ENCODE measurements at places on chromosomes 5 and 9.

DNA sequence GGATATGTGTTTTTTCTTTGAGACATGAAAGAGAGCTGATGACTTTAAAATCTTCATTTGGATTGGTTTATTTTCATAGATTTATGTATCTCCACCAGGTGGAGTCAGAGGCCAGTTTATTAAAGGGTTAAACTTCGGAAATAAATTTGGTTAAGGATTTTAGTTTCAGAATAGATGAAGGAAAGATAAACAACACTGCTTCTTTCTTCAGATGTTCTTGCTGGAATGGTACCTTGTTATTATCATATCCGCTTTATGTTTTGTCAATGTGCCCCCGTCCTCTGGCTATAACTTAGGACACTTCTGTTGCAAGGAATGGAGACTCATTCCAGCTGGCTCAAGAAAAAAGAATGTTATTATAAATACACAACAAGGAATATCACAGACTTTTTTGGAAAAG lies 81.2 kb downstream of the ALDH1A1 start:
- DNase-seq, result no peak

DNA sequence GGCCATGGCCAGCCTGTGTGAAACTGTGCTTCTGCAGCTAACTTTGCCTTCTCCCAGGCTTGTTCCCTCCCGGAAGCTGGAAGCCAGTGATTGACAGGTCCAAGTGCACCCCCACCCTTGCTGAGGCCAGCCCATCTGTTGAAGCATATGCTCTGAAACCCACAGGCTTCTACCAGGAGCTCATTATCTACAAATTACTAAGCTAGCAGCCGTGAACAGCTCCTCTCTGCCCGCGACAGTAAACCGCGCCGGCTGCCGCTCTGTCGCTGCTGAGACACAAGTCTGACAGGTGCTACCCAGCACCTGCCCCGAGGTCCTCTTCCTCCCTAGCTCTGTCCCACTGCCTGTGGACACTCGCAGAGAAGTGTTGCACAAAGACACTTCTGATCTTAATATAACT lies 490.9 kb downstream of the GADD45G start:
- no peak for DNase-seq

DNA sequence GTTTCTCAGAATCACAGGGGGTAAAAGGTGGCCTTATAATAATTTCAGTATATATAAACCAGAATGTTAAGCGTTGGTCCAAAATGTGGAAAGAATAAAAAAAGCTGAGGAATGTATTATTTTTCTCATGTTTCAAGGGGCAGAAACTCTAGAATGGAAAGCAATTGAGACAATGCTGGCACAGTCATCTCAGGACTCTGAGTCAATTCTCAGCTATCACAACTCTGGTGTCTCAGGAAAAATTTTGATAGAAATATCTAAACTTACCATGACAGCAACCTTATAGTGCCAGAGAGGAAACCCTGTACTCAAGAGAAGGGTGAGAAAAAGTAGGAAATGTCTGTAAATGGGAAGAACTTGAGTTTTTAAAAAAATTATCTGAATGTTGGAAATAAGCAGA lies 1189.4 kb upstream of the NUDT12 start:
- DNase-seq, result no peak

GRCh38 chr9:105608721-105609598 lies 51.0 kb downstream of the FKTN start:
- DNase-seq, result no peak

GRCh38 chr9:26802921-26803320 lies 89.7 kb downstream of the CAAP1 start:
- DNase-seq, result no peak

DNA sequence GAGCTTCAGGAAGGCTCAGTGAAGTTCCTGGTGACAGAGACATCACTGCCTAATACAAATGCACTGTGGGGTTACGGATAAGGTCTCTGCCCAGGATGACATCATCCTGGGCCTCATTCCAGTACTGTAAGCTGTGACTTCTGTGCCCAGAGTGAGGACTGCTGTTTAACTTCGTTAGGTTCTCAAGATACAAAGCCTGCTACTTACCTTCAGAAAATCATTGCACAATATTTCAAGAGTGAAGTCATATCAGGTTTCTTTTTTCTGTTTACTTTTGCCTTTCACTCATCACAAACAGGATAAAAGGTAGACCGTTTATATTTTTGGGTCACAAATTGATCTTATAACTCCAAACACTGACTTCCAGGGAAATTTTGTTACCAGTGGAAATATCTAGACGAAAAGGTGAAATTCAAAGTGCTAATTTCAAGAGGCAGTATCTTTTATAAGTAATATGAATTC lies 241.2 kb downstream of the PIK3R1 start:
- no peak for DNase-seq

GRCh38 chr5:126965487-126965886 lies 64.9 kb downstream of the MARCHF3 start:
- no peak for DNase-seq

- DNase-seq, result no peak
Measured at GRCh38 chr5:11897781-11898180, 6.5 kb downstream of the CTNND2 start.

DNA sequence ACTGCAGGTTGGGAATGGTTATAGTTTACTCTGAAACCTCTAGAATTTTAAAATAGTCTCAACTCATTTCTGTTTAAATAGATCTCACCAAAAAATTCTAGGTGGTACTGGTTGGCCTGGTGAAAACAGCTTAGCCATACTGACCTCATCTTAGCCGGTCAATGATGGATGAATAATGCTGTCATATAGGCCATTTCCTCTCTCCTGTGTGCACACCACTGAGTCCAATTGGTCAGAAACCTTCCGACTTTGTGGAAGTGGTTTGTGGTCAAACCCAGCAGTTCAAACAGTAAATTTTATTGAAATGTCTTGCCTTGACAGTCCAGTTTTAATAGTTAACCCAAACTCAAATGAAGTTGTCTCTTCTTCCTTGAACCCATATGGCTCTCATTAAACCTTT lies 98.6 kb downstream of the GIN1 start:
- DNase-seq, result no peak

- no peak for DNase-seq
Measured at GRCh38 chr9:92642564-92642963, 27.4 kb downstream of the IPPK start.

- DNase-seq, result no peak
Measured at GRCh38 chr5:126801174-126801991, 24.4 kb downstream of the LMNB1 start.

DNA sequence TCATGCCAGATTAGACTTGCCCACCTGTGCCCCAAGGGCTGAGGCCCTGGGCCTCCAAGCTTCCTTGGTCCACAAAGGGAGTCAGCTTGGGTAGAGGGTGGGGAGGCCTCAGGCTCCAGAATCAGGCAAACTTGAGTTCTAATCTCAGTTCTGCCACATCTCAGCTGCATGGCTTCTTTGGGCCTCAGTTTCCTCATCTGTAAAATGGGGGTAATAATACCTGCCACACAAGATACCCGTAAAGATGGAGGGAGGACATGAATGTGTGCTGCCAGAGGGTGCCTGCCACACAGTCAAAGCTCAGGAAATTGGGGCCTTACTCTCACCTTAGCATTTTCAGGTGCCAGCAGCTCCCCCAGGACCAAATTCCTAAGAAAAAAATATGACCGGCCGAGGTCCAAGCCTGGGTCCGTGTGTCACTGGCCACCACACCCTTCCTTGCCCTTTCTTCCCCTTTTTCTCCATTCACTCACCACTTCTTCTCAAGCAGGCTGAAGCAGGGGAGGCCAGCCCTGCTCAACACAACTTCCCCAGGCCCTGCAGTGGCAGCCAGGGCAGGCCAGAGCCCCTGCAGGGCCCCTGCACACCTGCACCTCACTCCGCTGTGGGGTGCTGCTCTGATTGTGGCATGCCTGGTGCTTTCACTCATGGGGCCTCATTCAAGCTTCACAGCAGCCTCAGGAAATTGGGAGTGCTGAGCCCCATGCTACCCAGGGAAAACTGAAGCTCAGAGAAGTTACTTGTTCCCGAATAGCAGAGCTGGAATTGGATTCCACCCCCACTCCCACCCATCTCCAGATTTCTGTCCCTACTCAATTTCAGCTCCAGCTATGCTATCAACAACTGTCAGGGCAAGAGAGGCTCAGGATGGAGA lies 3.9 kb downstream of the RGS14 start:
- DNase-seq, result no peak

- no peak for DNase-seq
Measured at GRCh38 chr5:109989994-109990722, 300.4 kb downstream of the MAN2A1 start.

DNA sequence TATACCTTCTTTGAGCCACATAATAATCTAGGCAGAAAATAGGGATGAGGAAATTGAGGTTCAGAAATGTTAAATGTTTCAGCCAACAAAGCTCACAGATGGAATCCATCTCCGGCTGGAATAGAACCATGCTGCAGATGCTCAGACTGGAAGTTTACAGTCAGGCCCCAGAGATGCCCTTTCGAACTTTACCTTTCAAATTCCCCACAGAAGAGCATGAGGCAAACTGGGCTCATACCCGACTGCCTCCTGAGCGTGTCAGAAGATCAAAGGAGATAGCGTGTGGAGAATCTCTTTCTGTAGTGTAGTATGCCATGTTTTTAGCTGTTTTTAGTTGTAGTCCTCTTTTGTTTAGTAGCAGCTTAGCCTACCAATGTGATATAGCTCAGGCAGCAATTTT lies 72.0 kb upstream of the DAP start:
- DNase-seq, result no peak

DNA sequence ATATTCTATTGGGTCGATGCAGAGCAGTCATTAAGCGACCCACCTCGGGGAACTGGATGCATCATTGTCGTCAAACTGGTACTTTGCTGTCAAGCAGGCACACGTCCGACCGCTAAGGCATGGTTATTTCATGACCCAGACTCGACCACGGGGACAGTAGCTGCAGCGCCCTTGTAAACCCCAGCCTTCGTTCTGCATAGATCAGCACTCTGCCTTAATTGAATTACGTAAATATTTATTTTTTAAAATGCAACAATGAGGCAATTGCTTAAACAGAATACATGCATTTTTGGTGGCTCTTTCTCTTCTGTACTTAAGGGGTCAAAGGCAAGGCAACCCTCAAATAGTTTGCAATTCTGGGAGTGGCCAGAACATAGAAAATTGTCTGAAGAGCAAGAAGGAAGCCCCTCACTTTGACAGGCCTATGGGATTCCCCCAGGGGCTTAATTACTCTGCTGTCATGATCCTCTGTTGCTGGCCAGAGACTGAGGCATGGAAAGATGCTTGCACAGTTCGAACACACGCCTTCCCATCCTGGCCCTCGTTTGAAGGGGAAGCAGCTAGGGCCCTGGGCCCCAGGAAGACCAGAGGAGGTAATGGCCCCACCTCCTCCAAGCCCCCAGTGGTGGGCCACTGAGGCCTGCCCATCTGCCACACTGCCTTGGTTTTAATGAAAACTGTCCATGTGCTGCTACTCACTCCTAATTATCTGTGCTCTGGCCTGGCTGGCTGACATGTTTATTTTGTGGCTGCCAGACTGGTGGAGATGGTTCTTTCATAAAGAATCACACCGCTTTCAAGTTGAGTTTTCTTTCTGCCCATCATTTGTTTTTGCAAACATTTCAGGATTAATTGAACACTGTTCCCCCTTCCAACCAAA lies 169.7 kb upstream of the MAST4 start:
- no peak for DNase-seq

DNA sequence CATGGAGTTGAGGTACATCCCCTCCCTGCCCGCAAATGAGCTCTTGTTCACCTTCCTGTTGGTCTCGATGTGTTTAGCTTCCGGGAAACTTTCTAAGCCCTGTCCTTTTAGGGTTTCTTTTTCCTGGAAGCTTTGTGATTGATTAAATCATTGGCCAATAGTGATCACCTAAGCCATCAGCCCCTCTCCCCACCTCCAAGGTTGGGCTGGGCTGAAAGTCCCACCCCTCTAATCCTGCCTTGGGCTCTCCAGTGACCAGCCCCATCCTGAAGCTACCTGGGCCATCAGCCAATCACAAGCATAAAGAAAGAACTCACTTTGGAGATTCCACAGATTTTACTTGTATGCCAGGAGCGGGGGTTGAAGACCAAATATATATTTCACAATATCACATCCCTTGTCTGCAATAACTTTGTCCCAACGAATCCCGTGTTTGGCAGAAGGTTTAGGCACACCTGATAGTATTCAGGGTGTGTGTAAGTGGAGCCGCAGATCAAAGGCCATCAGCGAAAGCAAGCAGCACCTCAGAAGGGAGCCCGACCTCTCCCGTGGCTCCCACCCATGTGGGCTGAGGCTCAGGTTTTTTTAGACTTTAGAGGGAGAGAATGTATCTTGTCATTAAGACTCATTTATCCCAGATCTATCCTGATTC lies 20.4 kb downstream of the ROPN1L start:
- no peak for DNase-seq

GRCh38 chr5:36584009-36584875 lies 22.2 kb upstream of the SLC1A3 start:
- DNase-seq, result no peak

- no peak for DNase-seq
Measured at GRCh38 chr5:178398901-178399700, 166.5 kb upstream of the PHYKPL start.

DNA sequence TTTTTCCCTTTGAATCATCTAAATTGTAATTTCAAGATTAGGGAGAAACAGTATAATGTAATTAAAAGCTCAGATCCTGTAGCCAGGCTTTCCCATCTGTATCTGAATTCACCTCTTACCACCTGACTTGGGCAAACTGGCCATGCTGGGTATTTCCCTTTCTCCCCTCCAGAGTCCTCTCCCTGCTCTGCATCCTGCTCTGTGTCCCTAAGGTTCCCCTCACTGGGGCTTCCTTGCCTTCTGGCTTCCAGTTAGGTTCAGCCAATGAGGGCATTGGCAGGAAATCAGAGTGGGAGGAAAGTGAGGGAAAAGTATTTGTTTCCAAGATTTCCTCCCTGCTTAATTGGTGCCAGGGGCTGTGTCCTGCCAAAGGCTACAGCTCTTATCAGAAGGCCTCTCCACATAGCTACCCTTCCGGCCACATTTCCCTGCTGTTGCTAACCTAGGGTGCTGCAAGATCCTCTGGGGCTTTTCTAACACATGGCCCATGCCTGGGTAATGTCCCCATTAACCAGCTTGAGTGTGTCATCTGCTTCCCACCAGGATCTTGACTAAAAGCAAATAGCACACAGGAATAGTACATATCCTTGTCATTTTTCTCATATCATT lies 51.0 kb upstream of the MPDZ start:
- no peak for DNase-seq

DNA sequence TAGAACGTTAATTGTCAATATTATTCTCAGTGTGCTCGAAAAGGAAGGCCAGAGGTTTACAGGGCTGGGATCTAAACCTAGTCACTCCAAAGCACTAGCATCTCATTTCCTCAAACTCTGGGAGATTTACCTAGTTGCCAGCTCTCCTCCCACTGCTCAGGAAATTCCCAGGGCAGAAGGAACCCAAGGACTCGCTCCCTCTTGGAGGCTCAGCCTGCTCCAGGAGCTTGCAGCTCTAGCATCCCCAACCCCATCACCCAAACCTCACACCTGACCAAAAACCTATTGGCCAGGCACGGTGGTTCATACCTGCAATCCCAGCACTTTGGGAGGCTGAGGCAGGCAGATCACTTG lies 26.0 kb downstream of the SERINC5 start:
- no peak for DNase-seq
